ENCODE measurements at places on chromosomes 6 and 20.

DNA sequence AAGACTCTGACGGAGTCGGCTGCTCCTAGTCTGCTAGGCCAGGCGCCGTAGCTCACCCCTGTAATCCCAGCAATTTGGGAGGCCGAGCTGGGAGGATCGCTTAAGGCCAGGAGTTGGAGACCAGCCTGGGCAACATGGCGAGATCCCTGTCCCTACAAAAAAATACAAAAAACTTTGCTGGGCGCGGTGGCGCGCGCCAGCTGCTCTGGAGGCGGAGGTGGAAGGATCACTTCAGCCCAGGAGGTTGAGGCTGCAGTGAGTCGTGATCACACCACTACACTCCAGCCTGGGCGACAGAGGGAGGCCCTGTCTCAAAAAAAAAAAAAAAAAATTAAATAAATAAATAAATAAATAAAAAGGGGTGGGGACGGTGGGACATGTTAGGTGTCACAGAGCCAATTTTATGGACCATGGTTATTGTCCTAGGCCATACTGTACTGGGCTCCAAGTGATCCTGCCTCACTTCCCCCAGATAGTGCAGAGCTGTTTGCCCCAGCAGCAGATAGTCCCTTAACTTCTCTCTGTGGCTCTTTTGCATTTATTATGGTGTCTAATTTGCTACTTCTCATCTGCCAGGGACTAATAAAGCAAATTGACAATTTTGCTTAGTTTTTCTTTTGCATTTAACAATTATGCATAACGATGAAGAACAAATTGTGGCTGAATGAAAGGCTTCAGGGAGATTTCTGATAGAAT, 5.2 kb downstream of the PI16 start:
- no peak for DNase-seq

- no peak for DNase-seq
Observed at GRCh38 chr20:44023515-44024371, 109.1 kb downstream of the TOX2 start.

DNA sequence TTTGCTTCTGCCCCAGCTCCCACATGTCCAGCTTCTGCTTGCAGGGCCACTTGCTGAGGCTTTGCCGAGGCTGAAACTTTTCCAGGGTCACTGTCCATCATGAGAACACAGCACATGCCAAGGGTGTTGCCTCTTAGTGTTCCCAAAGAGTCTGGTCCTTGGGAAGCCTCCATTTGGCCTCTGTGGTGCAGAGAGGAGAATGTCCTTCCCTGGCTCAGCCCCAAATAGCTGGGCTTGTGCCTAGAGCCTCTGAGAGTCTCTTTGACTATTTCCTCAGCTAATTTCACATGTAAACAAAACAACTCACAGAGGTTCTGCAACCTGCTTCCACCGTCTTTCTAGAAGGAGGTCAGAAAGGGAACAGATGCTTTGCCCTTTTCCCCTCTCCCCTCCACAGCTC, 40.4 kb upstream of the RAB23 start:
- DNase-seq: peak; percentile 60

- DNase-seq: no peak
Observed at GRCh38 chr6:16286151-16286522, 47.8 kb downstream of the GMPR start.

DNA sequence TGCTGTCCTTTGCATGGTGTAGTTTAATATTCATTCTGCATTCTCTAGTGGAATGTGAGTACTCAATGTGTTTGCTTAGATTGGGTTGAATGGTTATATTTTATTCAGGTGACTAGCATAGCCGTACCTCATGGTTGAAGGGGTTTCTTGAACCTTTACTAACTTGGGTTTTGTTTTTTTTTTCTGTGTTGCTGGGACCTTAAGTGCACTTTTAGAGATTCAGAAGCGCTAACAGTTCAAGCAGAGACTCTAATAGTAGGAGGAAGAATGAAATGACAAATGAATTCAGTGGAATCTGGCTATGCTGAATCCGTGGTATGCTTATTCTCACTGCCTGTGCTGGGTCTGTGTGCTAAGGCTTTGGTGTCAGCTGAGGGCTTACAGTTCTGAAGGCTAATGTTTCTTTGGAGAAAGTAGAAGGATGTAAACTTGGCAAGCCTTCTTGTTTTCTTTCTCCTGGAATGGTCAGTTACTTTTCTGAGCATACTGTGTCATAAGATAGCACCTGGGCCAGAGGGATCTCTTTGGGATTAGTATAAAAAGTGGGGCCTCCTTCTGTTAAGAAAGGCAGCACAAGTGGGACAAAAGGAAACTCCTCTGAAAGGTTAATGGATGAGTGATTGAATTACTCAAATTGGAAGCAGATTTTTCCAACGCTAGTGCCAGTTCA, 28.7 kb downstream of the RNF144B start:
- DNase-seq: peak; percentile 24

DNA sequence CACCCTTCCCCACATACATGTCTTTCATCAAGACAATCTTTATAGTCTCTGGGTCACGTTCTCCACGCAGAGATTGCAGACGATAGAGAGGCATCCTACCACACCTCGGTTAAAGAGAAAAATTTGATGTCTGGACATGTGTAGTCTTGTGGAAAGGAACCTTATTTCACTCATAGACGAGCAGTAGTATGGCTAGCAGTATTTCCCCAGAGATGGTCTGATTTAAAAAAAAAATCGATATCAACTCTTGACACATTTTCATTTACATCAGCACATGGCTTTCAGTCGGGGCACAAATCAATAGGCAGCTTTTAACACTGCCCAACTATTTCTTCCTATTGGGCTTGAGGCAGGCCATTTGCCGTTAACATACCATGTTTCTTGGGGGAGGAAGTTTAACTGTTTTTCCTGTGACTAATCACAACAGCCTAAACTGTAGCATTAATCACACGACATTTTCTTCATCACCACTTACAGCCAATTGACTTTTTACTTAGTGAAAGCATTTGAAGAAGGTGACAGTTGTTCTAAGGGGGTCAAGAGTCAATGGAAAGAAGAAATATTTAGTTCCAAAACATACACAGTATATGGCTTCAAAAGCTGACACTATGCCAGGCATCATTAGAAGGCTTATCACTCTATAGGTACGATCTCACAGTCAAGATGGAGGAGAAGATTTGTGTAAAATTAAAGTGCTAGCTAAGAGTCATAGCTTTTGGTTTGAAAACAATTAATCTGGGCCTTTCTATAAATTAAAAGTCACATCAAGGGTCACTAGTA, 129.5 kb upstream of the HDAC2 start:
- no peak for DNase-seq

- DNase-seq: no peak
Observed at GRCh38 chr6:122264557-122264956, 134.9 kb upstream of the HSF2 start.

GRCh38 chr20:40675599-40676221, 13.3 kb downstream of the MAFB start:
- no peak for DNase-seq

- DNase-seq: peak; percentile 21
Observed at GRCh38 chr20:32535316-32535952, 49.7 kb downstream of the NOL4L start.

DNA sequence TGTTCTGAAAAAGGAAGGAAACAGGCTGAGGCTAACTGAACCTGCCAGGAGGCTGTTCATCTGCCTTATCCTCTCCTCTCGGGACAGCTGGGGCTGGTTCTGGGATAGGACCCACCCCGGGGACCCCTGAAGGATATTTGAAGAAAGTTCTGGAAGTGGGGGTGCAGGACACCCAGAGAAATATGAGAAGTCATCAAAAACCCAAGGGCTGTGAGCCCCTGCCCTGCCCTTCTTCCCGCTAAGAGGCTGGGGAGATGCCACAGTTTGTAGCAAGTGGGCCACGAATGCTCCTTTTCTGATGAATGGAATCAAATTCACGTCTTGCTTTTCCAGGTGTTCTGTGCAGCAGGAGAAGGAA, 37.9 kb downstream of the TMEM242 start:
- no peak for DNase-seq

DNA sequence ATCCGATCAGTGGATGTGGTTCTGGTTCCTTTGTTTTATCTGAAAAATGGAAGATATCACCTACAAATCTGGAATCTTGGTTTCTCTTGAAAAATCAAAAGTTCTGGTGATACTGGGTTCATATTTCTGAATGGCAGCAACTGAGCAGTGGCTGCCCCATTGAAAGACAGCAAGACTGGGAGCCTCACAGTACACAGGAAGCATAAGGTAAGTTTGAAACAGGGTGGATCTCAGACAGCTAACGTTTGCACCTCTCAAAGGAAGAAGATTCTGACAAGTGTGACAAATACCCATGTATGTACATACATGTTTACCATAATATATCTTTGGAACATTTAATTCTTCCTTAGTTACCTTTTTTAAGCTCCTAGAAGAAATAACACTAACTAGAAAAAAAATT, at the start of gene SAMD3:
Gene SAMD3 (minus strand): TSS at position 177 of the 400 bp plus-strand sequence. CDS start 7,678 bp downstream, outside the sequence.
- DNase-seq: no peak

DNA sequence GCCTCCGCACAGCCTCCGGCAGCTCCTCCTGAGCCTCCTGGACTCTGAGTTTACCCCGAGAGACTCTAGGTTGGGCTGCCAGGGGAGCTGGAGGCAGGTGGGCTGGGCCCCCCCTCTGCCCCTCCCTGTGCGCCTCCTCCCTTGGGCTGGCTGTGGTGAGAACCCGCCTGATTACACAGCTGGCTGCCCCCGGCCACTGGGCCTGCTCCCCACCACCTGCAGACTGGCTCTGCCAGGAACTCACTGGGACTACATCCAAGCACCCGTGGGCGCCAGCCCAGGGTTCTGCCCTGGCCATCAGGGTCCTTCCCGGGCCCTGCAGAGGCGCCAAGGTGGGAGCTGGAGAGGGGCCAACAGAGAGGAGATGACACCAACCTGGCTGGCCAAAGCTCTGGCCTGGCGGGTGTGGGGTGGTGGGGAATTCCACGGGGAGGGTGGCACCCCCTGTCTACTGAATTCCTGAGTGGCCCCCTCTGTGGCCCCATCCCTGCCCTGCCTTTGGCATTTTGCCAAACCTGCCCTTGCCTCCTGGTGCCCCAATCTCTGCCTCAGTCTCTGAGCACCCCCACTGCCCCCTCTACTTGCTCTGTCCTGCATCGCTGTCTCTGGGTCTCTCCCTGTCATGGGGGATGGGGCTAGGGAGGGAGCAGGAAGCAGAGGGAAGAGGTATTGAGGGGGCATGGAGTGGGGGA, 21.9 kb upstream of the CDH22 start:
- no peak for DNase-seq

All from femur (tissue), 1 donor.